Endothelial cell (in vitro differentiated cells): ENCODE measurements at places on chromosomes 2 and 18. TPM values are rescaled to one million over a fixed set of nuclear protein-coding genes. Genes with fewer than 3 reads are reported as not detected.

- no peaks in the 10 kb centered on the region for H3K36me3 ChIP-seq
- H3K27me3 ChIP-seq, result no peaks in the 10 kb centered on the region
- H3K27ac ChIP-seq, result no peak overlapping the region
Measured at GRCh38 chr2:156380117-156380645, 47.7 kb upstream of the NR4A2 start.

DNA sequence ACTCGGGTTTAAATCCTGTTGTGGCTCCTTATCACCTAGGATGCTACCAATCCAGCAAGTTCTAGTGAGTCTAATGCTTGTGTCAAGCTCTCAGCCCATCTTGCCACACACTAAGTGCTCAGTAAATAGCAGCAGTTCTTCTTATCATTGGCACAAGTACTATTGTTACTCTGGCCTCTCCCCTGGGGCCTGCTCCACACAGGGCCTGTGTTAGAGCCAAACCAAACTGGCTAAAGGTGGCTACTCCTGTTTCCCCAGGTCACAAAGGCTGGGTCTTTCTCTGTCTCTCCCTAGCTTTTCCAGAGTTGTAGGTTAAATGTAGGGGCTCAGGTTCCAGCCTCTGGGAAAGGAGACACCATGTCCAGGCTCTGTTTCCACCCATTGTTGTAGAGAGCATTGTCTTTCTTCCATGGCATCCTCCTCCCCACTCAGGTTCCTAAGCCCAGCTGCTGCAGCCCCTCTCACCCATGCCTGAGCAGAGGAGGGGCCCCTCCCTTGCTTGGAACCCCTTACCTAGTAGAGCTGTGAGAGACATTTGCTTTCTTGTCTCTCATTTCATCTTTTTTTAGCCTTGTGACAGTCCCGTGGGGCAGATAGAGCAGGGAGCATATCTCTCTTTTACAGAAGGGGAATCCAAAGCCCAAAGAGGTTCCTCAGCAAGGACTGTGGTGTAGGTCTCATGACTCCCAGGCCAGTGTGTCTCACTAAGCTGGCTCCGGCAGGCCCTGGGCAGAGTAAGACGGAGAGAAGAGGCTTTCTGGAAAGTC is 56.4 kb upstream of the OTOF start:
- H3K27ac ChIP-seq, result peak overlapping the region; percentile 92
- H3K4me1 ChIP-seq, result peaks cover 35% of the 10 kb centered on the region
- peaks cover 4% of the 10 kb centered on the region for H3K36me3 ChIP-seq
- DNase-seq, result no peak

- H3K27me3 ChIP-seq, result peaks cover 10% of the 10 kb centered on the region
- H3K27ac ChIP-seq, result no peak overlapping the region
- peaks cover 33% of the 10 kb centered on the region for H3K4me1 ChIP-seq
Measured at GRCh38 chr2:11746807-11747459, 501 bp downstream of the LPIN1 start.

- H3K36me3 ChIP-seq, result peaks cover 13% of the 10 kb centered on the region
- H3K27me3 ChIP-seq, result no peaks in the 10 kb centered on the region
- no peak for DNase-seq
- no peak overlapping the region for H3K27ac ChIP-seq
- no peak overlapping the region for H3K4me3 ChIP-seq
- H3K4me1 ChIP-seq, result peaks cover 8% of the 10 kb centered on the region
Measured at GRCh38 chr2:150271952-150272802, 215.3 kb downstream of the RND3 start.

- DNase-seq, result no peak
- peak overlapping the region; percentile 94 for H3K4me3 ChIP-seq
- peaks cover 32% of the 10 kb centered on the region for H3K36me3 ChIP-seq
- H3K4me1 ChIP-seq, result peaks cover 44% of the 10 kb centered on the region
Measured at GRCh38 chr2:1742301-1742680, 2.0 kb downstream of the PXDN start.

DNA sequence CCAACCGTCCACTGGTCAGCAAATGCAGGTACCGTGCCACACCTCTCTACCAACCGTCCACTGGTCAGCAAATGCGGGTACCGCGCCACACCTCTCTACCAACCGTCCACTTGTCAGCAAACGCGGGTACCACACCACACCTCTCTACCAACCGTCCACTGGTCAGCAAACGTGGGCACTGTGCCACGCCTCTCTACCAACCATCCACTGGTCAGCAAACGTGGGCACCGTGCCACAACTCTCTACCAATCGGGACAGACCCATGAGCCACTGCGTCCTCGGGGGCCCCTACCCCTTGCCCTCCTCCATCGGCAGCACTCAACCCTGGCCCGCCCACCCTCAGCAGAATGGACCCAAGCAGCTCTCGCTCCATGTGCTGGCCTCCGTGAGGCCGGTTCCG is 226.4 kb upstream of the SALL3 start:
- H3K4me1 ChIP-seq, result no peaks in the 10 kb centered on the region
- DNase-seq, result no peak
- peaks cover 9% of the 10 kb centered on the region for H3K27me3 ChIP-seq
- no peak overlapping the region for H3K27ac ChIP-seq
- H3K4me3 ChIP-seq, result no peak overlapping the region
- peaks cover 8% of the 10 kb centered on the region for H3K36me3 ChIP-seq

DNA sequence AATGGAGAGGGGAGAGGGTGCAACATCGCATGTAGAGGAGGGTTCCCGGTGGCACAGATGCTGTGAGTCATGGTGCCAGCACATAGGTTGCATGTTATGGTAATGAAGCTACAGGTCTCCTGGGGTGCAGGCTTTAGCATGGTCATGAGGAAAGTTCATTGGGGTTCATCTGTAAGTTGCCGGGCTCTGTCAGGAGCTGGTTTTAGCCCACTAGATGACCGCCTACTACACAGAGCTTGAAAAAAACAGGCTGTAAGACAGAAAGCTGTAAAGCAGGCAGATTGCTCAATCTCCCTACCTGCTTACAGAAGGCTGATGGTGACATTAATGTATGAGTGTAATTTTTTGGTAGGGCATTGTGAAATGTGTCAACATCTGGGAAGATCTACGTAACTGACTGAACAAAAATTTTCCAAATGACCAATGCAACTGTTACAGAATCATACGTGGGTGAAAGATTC is 23.9 kb downstream of the DYSF start:
- H3K36me3 ChIP-seq, result peaks cover 67% of the 10 kb centered on the region
- no peak for DNase-seq
- peaks cover 70% of the 10 kb centered on the region for H3K4me1 ChIP-seq
- peak overlapping the region; percentile 65 for H3K27ac ChIP-seq

The FOXI3 gene
- 0.69 TPM for total RNA-seq

DNA sequence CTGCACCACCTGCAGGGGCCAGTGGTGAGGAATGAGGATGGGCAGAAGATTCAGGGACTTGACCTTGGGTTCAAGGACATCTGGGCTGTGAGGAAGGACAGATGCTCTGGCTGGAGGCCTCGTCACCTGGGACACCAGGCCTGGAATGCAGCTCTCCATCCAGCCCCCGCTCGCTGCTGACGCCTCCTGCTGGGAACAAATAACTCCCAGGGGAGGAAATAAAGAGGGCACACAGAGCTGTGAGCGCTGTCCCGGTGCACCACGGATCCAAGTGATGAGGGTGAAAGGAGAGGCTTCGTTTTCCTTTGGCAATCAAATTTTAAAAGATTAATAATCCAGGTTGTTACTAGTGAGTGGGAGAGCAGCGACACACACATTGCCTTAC is 368.0 kb upstream of the MYT1L start:
- H3K27me3 ChIP-seq, result peaks cover 6% of the 10 kb centered on the region
- no peak for DNase-seq
- no peak overlapping the region for H3K4me3 ChIP-seq
- H3K27ac ChIP-seq, result no peak overlapping the region

DNA sequence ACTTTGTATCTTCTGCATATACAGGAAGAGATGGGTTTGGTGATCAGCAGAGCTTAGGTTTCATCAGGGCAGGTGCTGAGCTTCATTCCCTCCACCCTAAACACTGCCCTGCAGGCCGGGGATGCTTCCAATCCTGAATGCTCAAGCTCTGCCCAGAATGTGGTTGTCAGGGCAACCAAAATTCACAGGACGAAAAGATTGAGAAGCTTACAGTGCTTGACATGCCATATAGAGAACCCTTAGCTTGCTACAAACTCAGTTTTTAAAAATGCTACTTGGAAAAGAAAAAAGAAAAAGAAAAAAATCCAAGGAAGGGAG is 65.6 kb downstream of the SH3RF3 start:
- H3K36me3 ChIP-seq, result no peaks in the 10 kb centered on the region
- peaks cover 10% of the 10 kb centered on the region for H3K4me1 ChIP-seq
- no peak overlapping the region for H3K27ac ChIP-seq
- no peak for DNase-seq
- peaks cover 13% of the 10 kb centered on the region for H3K27me3 ChIP-seq

The SP140L gene
- 1.1 TPM for total RNA-seq

GRCh38 chr2:123518367-123518766 is 506.7 kb upstream of the CNTNAP5 start:
- H3K27me3 ChIP-seq, result no peaks in the 10 kb centered on the region
- H3K36me3 ChIP-seq, result no peaks in the 10 kb centered on the region
- no peak overlapping the region for H3K27ac ChIP-seq
- no peak overlapping the region for H3K4me3 ChIP-seq
